ENCODE measurements at places on chromosomes 6 and 20.

DNA sequence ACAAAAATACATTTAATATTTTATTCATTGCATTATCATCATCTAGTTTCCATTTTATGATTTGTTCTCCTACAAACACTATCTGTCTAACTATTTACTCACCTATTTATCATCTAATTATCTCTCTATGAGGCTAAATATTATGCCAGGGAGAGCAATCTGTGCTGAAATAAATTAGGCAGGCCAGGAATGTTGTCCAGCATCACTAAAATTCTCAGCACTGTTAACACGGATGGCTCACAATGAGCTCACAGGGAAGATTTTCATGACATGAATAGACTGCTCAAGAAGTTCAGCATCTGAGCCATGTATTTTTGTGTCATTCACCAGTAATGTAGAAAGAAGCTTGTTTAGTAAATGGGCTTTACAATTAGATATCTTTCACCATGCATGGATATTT is 1277.2 kb downstream of the GRIK2 start:
- H3K27me3 ChIP-seq, result no peaks in the 10 kb centered on the region
- DNase-seq, result no peak
- no peak overlapping the region for H3K4me3 ChIP-seq
- no peaks in the 10 kb centered on the region for H3K4me1 ChIP-seq
- H3K27ac ChIP-seq, result no peak overlapping the region

- no peak overlapping the region for H3K27ac ChIP-seq
- no peaks in the 10 kb centered on the region for H3K36me3 ChIP-seq
- H3K4me3 ChIP-seq, result no peak overlapping the region
- no peak for DNase-seq
These were observed 105.9 kb downstream of the TRERF1 start for GRCh38 chr6:42345696-42346416.

- no peak overlapping the region for H3K4me3 ChIP-seq
- H3K27me3 ChIP-seq, result no peaks in the 10 kb centered on the region
- no peak overlapping the region for H3K27ac ChIP-seq
- H3K4me1 ChIP-seq, result peaks cover 3% of the 10 kb centered on the region
- DNase-seq, result peak; percentile 26
These were observed 212.8 kb upstream of the PROKR2 start for GRCh38 chr20:5529331-5530148.

DNA sequence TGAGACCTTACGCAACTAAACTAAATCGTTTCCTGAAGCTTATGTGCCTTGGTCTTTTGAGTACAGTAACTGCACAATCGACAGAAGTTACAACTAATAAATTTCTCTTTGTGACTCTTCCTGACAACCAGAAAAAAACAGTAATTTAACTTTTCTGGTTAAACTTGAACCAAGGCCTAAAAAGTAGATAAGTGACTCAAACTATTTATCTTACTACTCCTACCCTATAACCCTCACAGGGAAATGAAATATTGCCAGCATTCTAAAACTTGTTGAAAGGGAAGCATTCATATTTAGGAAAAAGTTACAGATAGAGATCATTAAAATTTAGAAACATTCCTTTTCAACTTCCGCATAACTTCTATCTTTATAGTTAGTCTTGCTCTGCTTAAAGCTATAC is 1034.4 kb downstream of the EYS start:
- no peak overlapping the region for H3K4me3 ChIP-seq
- H3K36me3 ChIP-seq, result no peaks in the 10 kb centered on the region
- H3K27me3 ChIP-seq, result no peaks in the 10 kb centered on the region
- no peaks in the 10 kb centered on the region for H3K4me1 ChIP-seq
- no peak overlapping the region for H3K27ac ChIP-seq

DNA sequence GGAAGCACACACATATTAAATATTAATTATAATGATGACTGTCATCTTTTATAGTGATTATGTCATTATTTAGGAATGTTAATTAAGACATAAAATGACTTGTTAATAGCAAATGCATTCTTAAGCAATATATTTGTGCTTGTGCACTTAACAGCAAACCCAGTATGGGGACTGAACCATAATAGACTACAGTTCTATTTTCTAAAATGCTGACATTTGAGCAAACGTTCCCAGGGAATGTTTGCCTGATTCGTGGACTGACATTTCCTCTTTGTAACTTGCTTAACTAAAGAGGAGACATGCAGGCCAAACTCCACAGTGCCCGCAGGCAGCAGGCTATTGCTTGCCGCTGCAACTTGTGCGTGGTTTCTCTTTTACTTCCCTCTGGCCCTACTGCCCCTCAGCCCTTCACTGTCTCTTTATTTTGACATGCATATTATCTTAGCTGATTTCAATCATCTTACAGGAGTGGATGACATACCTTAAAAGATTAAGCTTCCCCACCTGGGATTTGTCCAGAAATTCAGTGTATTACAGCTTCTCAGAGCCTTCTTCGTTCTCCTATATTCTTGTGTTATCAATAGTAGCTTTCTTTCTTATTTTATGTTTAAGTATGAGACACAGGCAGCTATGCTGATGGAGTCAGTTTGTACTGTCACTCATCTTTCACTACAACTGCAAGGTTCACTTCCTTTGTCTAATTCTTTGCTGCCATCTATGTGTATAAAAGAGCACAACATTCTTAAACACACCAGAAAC is 141.5 kb downstream of the GMDS start:
- DNase-seq, result peak; percentile 11
- H3K27me3 ChIP-seq, result no peaks in the 10 kb centered on the region
- H3K4me3 ChIP-seq, result no peak overlapping the region
- H3K4me1 ChIP-seq, result no peaks in the 10 kb centered on the region

GRCh38 chr20:17229256-17229655 is 2.4 kb downstream of the PCSK2 start:
- H3K4me3 ChIP-seq, result no peak overlapping the region
- peaks cover 5% of the 10 kb centered on the region for H3K27me3 ChIP-seq
- H3K36me3 ChIP-seq, result no peaks in the 10 kb centered on the region
- no peaks in the 10 kb centered on the region for H3K4me1 ChIP-seq
- no peak overlapping the region for H3K27ac ChIP-seq
- DNase-seq, result no peak

GRCh38 chr6:108423982-108424705 is 129.3 kb downstream of the AFG1L start:
- H3K27me3 ChIP-seq, result no peaks in the 10 kb centered on the region
- no peaks in the 10 kb centered on the region for H3K4me1 ChIP-seq
- no peak overlapping the region for H3K27ac ChIP-seq
- no peaks in the 10 kb centered on the region for H3K36me3 ChIP-seq

DNA sequence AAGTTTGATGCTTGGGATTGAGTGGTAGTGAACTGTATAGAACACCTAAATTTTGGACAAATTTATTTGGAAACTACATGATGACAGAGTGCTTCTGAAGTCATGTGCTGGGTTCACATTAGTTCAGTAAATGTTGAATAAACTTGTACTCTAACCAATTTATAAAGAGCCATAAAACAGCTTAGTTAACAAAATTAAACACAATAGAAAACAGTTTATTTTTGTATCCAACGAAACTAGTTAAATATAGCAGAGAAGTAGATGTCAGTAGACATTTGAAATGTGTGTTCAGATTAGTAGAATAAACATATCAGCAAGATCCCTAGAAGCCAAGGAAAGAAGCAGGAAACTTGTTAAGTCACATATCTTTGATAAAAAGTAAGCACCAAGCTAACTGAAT is 32.1 kb downstream of the SCAF8 start:
- H3K4me3 ChIP-seq, result no peak overlapping the region
- H3K36me3 ChIP-seq, result no peaks in the 10 kb centered on the region
- no peak for DNase-seq
- no peaks in the 10 kb centered on the region for H3K4me1 ChIP-seq
- H3K27me3 ChIP-seq, result no peaks in the 10 kb centered on the region
- no peak overlapping the region for H3K27ac ChIP-seq

DNA sequence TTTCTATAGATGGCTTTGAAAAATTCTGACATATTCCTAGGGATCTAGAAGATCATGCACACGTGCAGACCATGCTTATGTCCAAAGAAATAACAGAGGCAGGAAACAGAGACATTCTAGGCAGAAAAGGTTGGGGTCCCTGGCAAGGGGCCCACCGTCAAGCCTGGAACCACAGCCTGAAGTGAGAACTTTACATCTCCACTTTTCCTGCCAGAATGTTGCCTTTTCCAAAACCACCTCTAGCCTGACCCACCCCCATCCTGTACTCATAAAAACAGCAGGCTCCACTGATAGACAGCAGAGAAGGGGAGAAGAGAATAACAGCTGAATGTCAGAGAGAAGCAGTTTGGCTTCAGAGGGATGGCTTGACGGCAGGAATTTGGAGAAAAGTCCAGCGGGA is 257.3 kb upstream of the NT5E start:
- no peaks in the 10 kb centered on the region for H3K27me3 ChIP-seq
- no peaks in the 10 kb centered on the region for H3K36me3 ChIP-seq
- no peak overlapping the region for H3K27ac ChIP-seq
- H3K4me3 ChIP-seq, result no peak overlapping the region
- H3K4me1 ChIP-seq, result no peaks in the 10 kb centered on the region

DNA sequence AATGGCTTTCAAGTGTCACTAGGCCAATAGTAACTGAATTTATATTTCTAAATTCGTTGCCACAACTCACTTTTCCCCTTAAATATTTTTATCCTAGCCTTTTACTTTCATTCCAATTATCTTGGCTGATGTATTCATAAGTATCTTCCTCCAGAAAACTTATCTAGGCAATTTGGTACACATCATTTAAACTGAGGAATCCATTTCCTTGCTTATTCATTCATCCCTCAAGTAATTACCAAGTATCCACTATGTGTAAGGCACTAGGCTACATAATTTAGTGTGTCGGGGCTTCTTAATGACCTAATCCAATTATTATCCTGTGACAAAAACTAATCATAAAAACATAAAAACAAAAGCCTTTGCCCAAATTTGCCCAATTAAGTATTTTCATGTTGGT is 258.3 kb upstream of the TCF21 start:
- no peaks in the 10 kb centered on the region for H3K27me3 ChIP-seq
- no peak overlapping the region for H3K27ac ChIP-seq
- DNase-seq, result no peak
- no peaks in the 10 kb centered on the region for H3K4me1 ChIP-seq

DNA sequence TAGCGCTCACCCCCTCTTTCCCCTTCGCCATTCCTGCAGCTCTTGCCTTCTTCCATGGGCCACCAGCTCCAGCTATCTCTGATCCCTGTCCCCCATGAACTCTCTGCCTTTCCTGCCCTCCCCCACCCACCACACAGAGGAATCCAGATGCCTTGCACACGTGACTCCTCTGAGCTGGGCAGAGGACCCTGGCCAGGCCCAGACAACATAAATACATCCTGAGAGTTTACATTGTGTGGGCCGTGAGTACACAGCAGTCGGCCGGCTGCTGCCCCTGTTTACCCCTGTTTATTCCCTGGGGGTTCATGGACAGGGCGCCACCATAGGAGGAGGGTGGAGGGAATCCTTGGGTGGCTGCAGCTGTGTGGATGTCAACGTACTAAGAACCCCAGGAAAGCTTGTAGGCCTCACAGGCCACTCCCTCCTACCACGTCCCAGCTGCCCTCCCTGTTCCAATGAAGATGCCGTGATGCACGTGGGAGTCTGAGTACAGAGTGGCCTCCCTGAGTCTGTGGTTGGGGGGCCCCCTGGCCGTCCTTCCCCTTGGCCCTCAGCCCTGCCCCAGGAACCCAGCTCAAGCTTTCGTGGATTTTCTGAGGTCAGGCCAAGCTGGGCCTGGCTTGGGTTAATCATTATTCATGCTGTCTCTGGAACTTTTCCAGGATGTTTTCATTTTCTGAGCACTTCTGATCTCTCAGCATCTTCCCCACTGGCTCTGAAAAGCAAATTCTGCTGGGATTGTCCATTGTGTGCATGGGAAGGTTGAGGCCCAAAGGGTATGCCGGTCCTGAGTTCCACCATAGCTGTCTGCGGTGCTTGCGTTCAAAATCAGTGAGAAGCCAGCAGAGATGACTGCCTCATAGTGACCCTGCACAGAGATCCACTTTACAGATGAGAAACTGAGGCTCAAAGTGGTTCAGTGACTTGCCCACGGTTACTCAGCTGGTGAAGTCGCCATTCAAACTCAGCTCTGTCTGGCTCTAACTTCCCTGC is 136.3 kb downstream of the MRPL14 start:
- H3K27ac ChIP-seq, result no peak overlapping the region
- no peaks in the 10 kb centered on the region for H3K36me3 ChIP-seq
- H3K4me1 ChIP-seq, result peaks cover 10% of the 10 kb centered on the region
- no peak overlapping the region for H3K4me3 ChIP-seq
- H3K27me3 ChIP-seq, result no peaks in the 10 kb centered on the region

DNA sequence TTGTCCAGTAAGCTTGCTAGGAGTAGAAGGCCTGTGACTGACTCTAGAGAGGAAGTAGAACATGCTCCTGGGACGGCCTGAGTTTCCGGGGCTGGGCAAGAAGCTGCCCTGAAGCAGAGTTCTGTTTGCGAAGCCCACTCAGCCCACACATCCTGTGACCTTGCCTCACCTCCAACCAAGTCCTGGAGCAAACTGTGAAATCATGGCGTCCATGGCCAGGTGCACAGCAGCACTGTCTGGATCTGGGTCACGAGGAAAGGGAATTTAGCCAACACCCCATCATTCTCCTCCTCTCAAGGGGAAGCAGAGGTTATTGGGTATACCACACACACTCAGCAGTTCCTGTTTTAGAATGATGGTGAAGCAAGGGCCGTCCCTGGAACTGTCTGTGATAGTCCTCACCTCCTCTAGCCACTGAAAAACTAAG is 87.5 kb downstream of the CRYBG1 start:
- no peaks in the 10 kb centered on the region for H3K36me3 ChIP-seq
- peak overlapping the region; percentile 13 for H3K27ac ChIP-seq
- DNase-seq, result peak; percentile 11
- peaks cover 8% of the 10 kb centered on the region for H3K4me1 ChIP-seq
- H3K27me3 ChIP-seq, result no peaks in the 10 kb centered on the region
- no peak overlapping the region for H3K4me3 ChIP-seq

DNA sequence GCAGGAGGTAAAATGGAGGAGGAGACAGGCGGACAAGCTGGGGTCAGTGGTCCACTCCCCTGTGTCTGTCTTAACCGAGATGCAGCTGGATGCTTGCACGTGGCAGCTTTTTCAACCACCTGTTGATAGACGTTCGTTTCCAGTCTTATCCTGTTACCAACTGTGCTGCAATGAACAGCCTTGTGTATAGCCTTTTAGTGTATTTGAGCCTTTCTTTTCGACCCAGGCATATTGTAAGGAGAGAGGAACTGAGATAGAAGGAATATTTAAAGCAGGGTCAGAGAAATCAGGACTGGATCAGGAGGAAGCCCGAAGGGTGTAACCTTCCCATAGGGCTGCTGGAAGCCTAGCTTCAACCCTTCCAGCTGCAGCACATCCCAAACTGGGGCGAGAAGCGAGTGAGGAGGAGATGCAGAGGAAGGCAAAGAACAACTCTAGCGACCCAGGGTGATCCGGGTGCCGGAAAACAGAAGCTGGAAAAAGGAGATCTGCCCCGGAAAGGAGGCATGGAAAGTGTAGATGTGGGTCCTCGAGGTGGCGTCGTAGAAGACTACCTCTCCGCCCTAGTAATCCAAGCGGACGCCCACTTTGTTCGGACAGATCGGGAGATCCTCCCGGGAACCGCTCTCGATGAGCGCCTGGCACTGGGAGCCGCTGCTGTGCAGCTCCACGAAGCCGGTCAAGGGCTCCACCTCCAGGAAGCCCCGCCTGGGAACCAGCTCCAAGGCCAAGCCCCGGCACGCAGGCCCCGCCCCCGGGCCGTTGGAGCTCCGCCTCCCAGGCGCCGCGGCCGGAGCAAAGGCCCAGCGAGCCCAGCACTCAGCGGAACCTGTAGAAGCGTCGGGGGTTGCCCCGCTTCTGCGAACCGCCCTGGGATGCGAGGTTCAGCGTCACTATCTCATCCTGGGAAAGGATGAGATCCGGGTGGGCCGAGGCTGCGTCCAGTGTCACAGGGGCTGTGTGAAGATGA is 11.2 kb downstream of the TRIM31 start:
- H3K4me1 ChIP-seq, result peaks cover 19% of the 10 kb centered on the region
- no peak for DNase-seq
- peak overlapping the region; percentile 3 for H3K4me3 ChIP-seq
- no peaks in the 10 kb centered on the region for H3K36me3 ChIP-seq
- H3K27me3 ChIP-seq, result peaks cover 12% of the 10 kb centered on the region

All from GM12878 (cell line).